ENCODE measurements at places on chromosomes 6 and 20.
A peak's percentile ranks its signal among the peaks of the same experiment; 100 is the strongest.

- peak; percentile 70 for DNase-seq
These were observed 62.0 kb downstream of the ATXN1 start for GRCh38 chr6:16698997-16699868.

- DNase-seq, result no peak
These were observed 19.4 kb upstream of the CLDN20 start for GRCh38 chr6:155244434-155244833.

- DNase-seq, result no peak
These were observed at the start of gene TMEM151B for GRCh38 chr6:44269921-44270525. Gene TMEM151B, plus strand, starts transcription at chr6:44270450. Its CDS starts 293 bp downstream, at chr6:44270743.

DNA sequence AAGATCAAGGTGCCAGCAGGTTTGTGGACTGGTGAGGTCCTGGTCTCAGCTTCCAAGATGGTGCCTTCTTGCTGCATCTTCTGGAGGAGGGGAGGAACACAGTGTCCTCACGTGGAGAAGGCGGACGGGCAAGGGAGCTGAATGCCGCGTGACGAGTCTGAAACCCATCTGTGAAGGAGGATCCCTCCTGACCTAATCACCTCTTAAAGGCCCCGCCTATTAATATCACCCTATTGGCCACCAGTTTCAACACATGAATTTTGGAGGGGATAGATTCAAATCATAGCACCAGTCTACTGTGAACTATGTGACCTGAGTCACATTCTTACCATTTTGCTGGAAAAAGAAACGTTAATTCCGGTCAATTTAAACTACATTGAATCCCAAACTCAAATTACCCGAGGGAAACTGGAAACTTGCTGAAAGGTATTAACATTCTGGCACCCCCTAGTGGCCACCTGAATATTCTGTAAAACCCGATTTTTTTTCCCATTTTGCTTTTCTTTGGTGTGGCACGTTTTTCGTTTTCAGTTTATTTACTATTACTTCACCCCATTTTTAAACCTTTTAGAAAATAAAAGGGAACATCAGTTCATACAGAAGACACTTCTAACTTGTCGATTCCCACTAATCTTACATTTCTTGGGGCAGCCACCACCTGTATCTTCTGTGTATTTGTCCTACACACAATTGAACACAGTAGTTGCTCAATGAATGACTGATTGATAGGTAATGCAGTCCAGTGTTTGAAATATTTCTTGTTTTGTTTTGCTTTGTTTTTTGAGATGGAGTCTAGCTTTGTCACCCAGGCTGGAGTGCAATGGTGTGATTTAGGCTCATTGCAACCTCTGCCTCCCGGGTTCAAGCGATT, 17.9 kb upstream of the CCDC170 start:
- DNase-seq, result peak; percentile 69

- DNase-seq, result no peak
These were observed 52.8 kb upstream of the BMP6 start for GRCh38 chr6:7673063-7673536.

DNA sequence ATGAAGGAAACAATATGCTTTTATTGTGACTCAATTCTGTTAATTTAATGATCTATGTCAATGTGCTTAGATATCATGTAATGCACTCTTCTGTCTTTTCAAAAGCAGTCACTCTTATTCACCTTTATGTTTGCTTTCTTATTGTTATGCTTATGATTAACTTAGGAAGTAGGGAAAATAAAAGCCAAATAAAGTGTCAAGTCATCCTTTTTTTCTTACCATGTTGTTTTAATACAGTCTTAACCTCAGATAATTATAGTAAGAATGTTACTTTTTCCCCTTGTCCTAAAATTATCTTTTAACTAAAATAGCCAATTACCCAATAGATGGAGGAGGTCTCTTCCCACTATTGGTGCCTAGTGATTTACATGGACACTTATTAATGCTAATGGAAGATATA, 72.6 kb downstream of the TFAP2B start:
- DNase-seq, result no peak

GRCh38 chr6:16337295-16337975, 99.0 kb downstream of the GMPR start:
- DNase-seq, result no peak

DNA sequence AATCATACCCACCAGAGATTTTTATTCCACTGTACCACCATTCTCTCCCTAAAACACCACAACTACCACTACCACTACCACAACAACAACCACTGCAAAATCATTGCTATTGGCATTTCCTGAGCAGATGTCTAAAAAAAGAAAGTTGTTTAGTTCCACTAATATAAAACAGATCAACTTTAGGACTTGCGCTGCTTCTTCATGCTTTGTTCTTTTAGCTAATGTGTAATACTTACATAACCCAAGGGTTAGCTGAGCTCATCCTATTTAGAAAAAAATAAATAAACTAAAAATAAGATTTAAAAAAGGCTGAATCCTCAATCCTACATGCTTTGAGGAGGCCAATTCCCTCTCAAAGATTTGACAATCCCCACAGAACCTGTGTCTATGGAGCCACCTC, 11.4 kb downstream of the IYD start:
- DNase-seq, result no peak

GRCh38 chr20:41369673-41370072, 3.1 kb upstream of the EMILIN3 start:
- DNase-seq, result no peak

- DNase-seq, result no peak
These were observed 41.7 kb downstream of the SLC16A10 start for GRCh38 chr6:111129013-111129412.

DNA sequence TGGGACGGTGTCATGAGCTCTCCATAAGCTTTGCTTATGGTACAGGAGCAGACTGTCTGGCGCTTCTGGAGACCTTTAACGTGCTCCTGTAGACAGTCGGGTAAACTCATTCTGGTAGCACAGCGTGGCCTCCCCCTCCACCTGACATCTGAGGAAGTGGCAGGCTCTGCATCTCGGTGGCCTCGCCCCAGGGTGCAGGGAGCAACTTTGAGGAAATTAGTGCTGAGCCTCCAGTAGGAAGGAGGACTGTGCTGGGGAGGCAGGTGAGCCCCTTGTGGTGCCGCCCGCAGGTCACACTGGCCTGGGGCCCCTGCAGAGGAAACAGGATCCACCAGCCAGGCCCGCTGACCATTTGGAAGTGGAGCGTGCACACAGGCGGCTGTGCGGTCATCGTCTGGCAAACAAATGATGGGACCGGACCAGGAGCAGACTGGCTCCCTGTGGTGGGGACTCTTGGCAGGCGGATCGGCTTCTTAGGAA, 57.9 kb downstream of the SYNJ2 start:
- no peak for DNase-seq

GRCh38 chr6:51045548-51045947, 226.9 kb downstream of the TFAP2B start:
- no peak for DNase-seq

DNA sequence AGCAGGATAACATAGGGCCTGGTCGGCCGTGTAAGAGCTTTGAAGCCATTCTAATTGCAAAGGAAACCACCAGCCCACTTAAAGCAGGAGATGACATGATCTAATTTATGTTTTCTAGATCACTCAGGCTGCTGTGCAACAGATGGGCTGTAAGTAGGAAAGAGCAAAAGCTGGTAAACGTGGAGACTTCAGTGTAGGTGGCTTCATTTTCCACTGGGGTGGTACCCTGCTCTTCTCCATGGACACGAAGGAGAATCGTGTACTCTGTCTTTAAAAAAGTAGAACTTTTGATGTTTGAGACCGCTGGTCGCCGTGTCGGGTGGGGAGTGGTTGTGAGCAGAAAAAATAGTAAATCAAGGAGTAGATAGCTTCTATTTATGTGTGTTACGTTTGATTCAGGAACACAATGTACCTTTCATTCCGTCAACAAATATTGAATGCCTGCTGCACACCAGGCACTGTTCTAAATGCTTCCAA, 6.4 kb downstream of the CASS4 start:
- no peak for DNase-seq

DNA sequence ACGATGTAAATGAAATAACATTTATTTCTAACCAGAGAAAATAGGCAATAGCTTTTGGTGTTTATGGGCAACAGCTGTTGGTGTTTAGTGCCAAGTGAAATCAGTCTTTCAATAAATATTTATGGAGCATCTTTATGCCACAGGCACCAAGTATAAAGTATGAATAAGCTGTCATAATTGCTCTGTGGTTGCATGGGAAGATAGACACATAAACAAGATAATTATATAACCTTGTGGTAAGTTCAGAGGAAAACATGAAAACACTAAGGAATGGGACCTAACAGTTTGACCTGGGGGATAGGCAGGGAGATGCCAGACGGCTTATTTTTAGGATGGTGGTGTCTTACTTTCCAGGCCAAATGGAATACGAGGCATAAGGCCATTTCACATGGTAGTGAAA, 110.9 kb downstream of the GFRAL start:
- DNase-seq, result no peak

DNA sequence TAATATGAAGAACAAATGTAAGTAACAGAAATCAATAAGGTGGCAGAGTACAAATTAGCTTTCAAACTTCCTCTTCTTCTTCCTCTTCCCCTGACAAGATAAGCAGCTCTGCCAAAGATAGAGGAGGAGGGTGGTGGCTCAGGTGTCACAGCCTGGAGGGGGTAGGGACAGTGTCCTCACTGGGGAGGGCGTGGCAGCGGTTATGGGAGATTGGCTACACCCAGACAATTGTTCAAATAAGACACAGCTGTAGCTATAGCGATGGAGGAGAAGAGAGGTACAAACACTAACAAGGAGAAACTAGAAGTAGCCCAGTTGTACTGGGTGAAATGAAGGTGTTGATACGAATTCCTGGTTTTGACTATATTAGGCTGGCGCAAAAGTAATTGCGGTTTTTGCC, 198.5 kb downstream of the TBXT start:
- no peak for DNase-seq

GRCh38 chr20:41205313-41205712, 68.0 kb downstream of the PLCG1 start:
- DNase-seq, result no peak

DNA sequence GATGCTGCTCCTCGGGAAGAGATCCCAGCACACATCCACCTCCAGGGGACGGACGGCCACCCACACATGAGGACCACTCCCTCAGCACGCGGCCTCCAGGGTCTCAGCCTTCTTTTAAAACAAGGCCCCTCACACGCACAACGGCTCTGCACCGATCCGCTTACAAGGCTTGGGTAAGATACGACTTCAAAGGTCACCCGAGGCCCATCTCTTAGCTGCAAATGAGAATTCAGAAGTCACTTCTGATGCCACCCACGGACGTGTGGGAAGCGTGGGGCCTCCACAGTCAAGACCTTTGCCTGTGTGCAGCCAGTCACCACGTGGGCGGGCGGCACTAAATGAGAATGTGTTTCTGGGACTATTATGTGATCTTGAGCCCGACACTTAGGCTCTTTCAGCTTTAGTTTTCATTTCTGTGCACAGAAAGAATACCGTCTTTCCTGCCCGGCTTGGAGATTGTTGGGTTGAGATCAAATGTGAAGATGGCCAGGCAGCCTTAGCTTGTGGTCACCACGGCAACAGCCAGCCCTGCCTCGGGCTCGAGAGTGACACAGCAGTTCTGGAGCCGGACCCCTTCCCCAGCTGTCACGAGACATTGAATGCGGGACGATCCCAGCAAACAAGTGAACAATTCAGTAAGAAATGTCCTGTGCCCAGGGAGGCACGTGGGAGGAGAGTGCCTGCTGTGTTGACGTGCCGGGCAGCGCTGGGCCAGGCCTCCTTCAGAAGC, 91.6 kb downstream of the RAMACL start:
- peak; percentile 20 for DNase-seq

- DNase-seq, result no peak
These were observed 5.9 kb downstream of the PTPRA start for GRCh38 chr20:2879146-2879545.

GRCh38 chr20:51327251-51327841, 215.2 kb downstream of the NFATC2 start:
- peak; percentile 33 for DNase-seq

DNA sequence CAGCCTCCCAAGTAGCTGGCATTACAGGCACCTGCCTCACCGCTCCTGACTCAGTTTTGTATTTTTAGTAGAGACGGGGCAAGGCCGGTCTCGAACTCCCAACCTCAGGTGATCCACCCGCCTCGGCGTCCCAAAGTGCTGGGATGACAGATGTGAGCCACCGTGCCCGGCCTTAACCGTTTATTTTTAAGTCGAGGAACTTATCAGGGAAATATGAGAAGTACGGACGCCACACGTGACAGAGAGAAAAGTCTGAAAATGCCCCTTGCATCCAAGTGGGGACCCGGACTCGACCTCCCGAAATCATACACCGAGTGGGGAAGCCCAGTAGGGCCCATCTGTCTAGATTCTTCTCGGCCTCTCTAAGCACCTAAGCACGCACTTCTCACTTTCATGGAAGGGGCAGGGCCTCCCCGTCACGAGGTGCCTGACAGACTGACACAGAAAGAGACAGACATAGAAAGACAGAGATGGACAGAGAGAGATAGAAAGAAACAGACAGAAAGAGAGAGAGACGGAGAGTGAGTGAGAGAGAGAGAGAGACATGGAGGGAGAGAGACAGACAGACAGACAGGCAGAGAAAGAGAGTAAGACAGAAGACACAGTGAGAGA, 756.5 kb upstream of the DEFB115 start:
- no peak for DNase-seq

DNA sequence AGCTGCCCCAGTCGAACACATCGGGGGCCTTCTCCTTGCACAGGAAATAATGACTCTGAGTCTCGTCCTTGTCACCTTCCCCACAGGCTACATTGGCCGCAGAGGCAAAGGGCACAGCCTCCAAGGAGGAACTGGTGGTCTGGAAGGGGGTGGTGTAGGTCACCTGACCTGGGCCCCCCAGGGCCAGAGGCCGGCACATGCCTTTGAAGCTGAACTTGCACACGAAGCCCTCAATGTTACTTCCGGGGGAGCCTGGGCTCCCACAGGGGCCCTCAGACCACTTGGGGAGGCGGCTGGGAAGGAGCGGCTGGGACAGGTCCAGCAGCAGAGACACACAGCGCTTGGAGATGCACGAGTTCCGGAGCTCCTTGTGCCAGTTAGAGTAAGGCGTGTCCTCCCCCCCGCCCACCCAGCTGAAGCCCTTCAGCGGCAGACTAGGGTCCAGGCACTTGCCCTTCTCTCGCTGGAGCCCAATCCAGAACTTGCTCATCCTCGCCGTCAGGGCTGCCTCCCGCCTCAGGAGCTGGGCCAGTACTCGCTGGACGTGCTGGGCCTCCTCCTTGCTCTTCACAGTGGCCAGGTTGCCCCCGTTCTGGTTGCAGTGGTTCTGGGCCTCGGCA, 578 bp downstream of the CD93 start:
- DNase-seq, result no peak
